ENCODE measurements at places on chromosomes 12 and 14.

DNA sequence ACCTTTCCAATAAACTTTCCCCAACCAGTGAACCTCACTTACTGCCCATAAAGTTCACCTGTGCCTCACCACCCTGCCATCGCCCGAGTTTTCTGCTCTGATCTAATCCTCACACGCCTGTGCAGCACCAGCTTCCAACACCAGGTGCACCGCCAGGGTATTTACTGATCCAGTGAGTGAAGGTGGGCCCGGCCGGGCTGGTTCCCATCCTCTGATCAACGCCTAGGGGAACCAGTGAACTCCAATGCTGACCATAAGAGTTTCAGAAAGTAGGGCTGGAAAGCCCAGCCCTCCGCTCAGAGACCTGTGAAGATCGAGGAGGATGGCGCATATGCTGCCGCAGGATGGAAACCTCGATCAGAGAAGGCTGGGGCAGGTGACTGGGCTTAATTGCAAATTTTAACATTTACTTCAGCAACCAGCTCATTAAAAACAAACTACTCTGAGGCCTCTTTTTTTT, 685 bp upstream of the MYL6B start:
- peak; percentile 64 for DNase-seq

DNA sequence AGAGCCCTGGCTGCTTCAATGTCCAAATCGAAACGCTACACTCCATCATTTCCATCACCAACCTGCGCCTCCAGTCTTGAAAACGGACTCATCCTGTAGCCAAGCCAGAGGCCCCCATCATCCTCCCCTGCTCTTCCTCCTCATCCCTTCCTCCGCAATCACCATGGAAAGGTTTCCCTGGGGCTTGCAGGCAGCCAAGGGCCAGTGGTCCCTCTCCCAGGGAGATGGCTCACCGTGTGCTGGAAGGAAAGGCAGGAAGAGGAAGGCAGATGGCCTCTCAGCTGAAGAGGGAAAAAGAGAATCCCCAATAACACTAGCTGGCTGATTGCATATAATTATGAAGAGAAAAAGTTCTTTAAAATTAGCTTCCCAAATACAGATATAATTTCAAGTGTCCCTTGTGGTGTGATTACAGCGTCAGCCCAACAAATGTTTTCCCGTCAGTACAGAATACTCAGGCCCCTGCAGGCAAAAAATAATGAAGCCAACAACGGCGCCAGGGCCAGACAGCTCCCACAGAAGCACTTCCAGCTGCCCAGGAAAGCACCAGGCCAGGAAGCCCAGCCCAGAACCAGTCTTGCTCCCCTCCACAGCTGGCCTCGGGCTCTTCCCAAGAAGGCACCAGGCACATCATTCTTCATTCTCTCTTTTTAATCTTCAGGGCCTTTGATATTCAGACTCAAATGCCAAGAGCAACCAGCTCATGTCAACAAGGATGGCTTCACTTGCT, 24.7 kb downstream of the ITPK1 start:
- no peak for DNase-seq

DNA sequence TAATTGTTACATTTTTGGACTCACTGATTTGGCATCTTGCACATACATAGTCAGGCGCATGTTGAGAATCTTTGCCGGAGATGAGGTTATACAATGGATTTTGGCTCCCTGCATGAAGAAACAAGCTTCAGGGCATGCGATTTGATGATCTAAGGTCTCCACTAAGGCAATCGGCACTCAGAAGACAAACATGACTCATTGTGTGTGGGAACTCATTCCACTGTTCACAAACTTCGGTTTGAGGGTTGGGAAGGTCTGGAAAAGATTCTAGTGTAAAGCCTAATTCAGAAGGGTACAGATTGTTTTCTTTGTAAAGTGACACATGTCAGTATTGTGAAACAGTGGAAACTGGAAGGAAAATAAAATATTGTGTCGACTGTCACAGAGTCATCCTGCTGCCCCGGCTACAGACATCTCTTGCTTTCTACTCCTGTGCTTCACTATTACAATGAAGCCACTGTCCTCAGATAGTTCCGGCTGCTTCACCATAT, 192.6 kb upstream of the HMGA2 start:
- no peak for DNase-seq

DNA sequence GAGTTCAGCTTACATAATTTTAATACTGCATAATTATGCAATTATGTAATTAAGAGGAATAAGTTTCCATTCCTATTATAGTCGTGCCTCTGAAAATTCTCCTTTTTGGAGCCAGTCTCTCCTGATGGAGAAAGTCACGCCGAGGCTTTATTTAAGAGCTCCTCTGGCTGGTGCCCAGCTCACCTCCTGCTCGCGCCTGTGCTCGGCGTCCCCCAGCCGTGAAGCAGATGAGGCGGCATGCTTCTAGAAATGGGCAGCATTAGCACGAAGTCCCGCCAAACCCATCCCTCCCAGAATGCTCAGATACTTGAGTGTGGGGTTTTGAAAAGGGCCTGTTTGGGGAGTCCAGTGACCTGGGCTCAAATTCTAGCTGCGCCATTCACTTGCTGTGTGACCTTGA, 153.0 kb downstream of the PHETA1 start:
- no peak for DNase-seq

GRCh38 chr14:29898470-29898869, 29.2 kb downstream of the PRKD1 start:
- no peak for DNase-seq

DNA sequence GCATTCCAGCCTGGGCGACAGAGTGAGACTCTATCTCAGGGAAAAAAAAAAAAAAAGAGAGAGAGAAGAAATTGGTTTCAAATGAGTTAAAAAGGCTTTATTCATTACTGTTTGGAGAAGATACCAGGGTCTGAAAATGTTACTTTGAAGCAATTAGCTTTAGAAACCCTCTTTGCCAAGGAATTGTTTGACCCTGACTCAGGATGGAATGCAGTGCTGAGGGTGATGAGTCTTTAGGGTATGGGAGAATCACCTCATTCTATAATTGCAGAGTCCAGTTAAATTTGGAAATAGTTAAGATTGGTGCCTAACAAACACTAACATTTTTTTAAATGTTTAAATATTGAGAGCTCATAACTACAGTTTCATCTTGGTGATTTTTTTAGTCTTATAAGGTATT, 13.3 kb downstream of the RAP1B start:
- no peak for DNase-seq

DNA sequence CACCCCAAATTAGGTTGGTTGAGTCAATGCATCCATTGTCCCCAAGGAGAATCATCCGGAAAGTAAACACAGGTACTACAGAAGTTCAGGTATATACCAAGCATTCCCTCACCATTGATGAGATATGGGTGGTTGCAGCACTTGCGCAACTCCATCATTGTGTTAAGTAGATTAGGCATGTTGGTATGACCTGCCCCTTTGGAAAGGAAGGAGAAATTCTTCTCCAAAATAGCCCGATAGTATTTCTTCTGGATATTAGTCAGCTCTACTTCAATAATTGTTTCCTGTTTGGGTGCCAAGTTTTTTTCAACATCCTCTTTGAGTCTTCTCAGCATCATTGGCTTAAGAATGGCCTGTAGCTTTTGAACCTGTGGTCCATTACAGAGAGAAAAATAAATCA, 21.3 kb upstream of the SUPT16H start:
- no peak for DNase-seq

DNA sequence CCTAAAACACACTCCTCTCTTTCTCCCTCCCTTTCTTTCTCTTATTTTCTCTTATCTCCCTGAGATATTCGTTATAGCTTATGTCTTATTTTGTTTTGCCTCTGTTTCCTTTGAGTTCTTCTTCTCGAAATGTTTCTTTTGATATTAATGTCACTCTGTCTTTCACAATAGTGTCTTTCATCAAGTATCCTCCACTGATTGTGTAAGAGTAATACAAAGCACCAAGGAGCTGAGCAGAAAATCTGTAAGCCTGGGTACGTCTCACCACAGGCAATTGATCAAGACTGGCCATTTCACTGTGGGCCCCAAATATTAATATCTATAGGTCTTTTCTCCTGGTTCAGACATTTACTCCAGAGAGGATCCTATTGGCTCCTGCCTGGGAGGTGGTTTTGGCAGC, 4.8 kb upstream of the LYZ start:
- DNase-seq, result no peak

DNA sequence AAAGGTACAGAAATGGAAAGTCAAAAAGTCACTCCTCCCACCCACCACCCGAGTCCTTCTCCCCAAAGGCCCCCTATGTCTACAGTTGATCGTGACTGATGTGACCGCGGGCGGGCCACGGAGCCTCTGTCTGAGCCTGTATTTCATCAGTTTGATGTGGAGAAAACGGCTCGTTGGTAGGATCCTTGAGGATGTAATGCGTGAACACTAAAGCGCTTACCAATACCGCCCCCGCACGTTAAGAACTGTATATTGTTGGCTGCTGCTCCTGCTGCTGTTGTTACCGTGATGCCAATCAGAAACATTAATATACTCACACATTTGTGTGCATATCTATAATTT, 24.6 kb upstream of the UBC start:
- DNase-seq, result peak; percentile 52

All from activated T-cell treated with anti-CD3 and anti-CD28 coated beads for 48 hours (primary cell).